ENCODE measurements at places on chromosomes 7 and 10. TPM values are rescaled to one million over a fixed set of nuclear protein-coding genes. Genes with fewer than 3 reads are reported as not detected.

- H3K36me3 ChIP-seq: peaks cover 7% of the 10 kb centered on the region
- peaks cover 35% of the 10 kb centered on the region for H3K4me1 ChIP-seq
- peak overlapping the region; percentile 44 for H3K4me3 ChIP-seq
- no peak for DNase-seq
- peak overlapping the region; percentile 54 for H3K27ac ChIP-seq
These were observed 7.4 kb upstream of the PFKFB3 start for GRCh38 chr10:6195376-6195775.

GRCh38 chr7:50817561-50817960, 34.9 kb upstream of the GRB10 start:
- H3K27me3 ChIP-seq: peaks cover 21% of the 10 kb centered on the region
- H3K36me3 ChIP-seq: no peaks in the 10 kb centered on the region
- no peak overlapping the region for H3K4me3 ChIP-seq
- DNase-seq: no peak

VENTX gene
- total RNA-seq: not detected

PDIA4 gene
- total RNA-seq: 56.8 TPM

CRYGN gene
- 0.91 TPM for total RNA-seq

TUBB8 gene
- total RNA-seq: not detected

All from activated naive CD8-positive, alpha-beta T cell treated with anti-CD3 and anti-CD28 coated beads, Interleukin-2, amount 10 ng/mL, durations not matched to agents 7 days and 5 days (primary cell).